ENCODE measurements at places on chromosomes 3 and 15. TPM values are rescaled to one million over a fixed set of nuclear protein-coding genes. Genes with fewer than 3 reads are reported as not detected.

The RASGRP1 gene
- total RNA-seq = 1.9 TPM

The CORO2B gene
- 9.7 TPM for total RNA-seq

GRCh38 chr3:58341376-58341775, 8.7 kb downstream of the PXK start:
- peak; percentile 54 for DNase-seq

- peak; percentile 22 for DNase-seq
Observed at GRCh38 chr3:172522871-172523818, at the start of gene TNFSF10. Gene TNFSF10 (minus strand): TSS chr3:172523430. CDS start chr3:172523384, 46 bp downstream.

GRCh38 chr3:142888481-142889211, at the start of gene PCOLCE2:
Gene PCOLCE2 (minus strand): TSS chr3:142889083. CDS start chr3:142888896, 187 bp downstream.
- DNase-seq = no peak
